NCI-H1092 (cell line): ENCODE measurements at places on chromosomes 7 and 10.

DNA sequence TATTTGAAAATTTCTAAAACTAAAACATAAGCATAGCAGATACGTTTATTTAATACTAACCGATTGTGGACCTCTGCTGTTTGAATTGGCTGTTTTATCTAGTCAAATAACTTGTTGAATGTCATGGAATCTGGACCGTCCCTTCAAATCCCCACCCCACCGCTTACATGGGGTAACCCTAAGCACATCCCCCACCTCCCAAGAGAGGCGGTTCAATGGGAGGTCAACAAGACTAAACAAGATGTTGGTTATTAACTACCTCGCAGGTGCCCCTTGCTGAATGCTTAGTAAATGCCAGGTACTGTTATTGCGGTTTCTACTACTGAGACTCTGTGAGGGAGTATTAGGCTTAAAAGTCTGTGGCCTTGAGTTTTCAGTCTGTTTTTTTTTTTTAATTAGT lies 70.9 kb downstream of the DAGLB start:
- DNase-seq: no peak

DNA sequence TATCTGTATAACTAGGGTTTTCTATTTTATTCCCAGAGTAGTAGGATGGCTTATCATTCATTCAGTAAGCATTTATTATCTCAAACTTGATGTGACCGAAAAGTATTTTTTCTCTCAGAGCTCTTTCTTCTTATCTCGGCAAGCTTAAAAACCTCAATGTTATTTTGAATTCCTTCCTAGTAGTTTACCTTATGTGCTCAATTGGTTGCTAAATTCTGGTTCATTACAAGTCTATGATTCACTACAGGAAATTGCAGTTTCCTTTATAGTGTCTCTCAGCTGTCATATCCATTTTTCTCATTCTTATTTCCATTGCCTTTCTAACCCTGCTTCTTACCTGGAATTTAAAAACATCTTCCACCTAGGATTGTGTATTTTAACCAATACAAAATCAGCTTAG lies 12.6 kb upstream of the ICA1 start:
- no peak for DNase-seq

GRCh38 chr10:182441-183201 lies 47.4 kb downstream of the ZMYND11 start:
- no peak for DNase-seq

- no peak for DNase-seq
These were observed 1.7 kb downstream of the ADAM8 start for GRCh38 chr10:133274751-133275683.

GRCh38 chr10:78972160-78972946 lies 96.4 kb upstream of the ZMIZ1 start:
- no peak for DNase-seq

GRCh38 chr7:131244259-131244852 lies 83.3 kb upstream of the MKLN1 start:
- no peak for DNase-seq

DNA sequence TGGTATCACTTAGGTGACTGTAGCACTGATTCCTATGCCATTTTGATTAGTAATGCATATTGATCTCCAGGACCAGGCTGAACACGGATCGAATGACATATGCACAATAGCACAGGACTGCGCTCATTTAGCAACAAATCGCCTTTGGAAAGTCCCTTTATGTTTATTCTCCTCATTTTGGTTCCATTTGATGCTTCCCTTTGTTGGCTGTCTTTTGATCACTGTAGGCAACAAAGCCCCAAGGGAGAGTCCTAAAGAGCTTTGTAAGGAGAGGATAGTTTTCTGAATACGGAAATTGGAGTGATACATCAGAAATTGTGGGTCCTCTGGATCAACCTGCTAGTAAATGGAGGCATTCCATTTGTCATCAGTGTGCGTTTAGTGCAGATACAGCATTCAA lies 1111.4 kb downstream of the SORCS1 start:
- no peak for DNase-seq

- no peak for DNase-seq
These were observed 30.3 kb upstream of the TRIM24 start for GRCh38 chr7:138429577-138430250.

GRCh38 chr10:121459622-121460453 lies 138.4 kb downstream of the FGFR2 start:
- DNase-seq: no peak

- no peak for DNase-seq
These were observed 5.5 kb downstream of the IL15RA start for GRCh38 chr10:5971886-5972285.

DNA sequence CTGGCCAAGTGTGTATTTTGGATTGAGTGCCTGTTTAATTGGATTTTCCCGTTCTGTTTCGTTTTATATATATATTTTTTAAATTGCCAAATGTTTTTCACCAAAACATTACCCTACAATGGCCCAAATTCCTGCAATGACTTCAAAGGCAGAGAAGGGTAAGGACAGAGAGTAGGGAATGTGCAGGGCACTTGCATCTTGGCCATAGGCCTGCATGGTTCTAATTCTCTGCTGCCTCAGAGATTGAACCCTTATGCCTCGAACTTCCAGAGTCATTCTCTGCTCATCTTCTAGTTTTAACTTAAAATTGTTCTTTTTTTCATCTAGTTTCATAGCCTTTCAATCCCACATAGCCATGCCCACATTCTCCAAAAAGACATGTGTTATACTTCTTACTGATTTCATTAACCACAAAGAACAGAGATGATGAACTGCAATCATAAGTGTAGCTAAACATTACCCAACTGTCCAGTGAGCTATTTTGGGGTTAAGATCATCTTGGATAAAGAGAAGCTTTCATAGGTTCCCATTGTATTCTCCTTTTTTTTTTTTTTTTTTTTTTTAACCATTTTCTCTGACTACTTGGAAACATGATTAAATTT lies 177.6 kb downstream of the PLXDC2 start:
- DNase-seq: no peak

- DNase-seq: no peak
These were observed 523.3 kb downstream of the KCNMA1 start for GRCh38 chr10:77114181-77114821.

DNA sequence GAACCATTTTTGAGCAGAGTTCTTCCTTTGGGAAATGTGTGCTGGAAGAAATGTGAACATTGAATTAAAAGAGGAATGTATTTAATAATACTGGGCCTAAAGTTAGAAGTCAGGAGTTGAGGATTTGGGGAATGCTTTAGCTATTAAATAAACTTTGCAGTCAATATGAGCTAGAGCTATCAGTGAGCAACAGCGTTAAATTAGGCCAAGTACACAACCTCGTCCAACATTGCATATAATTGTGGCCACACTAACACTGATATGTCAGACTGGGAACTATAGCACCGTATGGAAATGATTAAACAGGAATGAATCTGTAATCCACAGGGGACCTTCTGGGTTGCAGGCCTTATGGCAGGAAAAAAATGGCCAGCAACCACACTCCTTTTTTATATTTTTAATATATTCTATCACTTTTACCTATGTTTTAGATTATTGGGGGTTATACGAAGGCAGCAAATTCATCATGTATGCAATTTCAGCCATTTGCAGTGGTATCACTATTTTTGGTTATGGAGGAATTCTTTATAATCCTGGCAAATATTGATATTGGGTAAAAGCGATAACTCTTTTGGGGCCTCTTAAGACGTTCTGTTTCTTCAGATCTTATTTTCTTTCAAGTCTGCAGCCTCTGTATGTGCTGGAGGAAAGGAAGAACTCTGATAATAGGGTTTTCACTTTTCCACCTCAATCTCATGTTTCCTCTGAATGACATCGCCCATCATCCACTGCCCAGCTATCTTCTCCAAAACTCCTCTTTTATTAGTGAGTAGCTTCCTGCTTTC lies 236.3 kb upstream of the PLXDC2 start:
- no peak for DNase-seq

DNA sequence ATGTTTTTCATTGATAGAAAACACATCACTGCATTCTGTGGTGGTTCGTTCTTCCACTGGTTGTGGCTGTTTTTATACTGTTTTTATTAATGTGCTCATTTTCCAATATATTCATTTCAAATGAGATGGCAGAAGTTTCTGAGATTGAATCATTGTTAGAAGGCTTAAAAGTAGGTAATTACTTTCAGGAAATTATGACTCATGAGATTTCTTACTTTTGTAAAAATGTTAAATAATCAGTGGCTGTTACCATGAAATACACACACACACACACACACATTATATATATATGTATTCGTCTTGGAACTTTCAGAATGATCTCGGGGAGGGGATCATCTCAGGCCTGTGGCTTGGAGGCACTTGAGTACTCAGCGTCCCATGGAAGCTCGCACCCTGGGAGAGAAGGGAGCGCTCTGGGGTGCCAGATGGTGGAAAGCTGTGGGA lies 66.1 kb downstream of the ZMYND11 start:
- DNase-seq: no peak

DNA sequence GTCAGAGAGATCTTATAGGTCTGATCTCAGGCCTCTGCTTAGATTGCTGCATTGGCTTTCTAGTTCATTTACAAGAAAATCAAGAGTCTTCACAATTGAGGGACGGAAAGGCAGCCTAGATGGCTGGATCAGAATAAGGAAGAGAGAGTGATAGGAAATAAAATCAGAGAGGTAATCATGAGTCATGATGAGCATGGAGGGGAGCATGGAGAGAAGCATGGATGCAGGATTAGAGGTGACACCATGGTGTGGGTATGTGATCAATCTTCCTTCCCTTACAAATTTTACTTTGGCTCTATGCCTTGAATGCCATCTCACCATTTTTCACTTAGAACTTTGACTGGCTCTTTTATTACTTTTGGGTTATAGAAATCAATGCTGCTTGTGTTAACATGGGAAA lies 1.4 kb downstream of the BCCIP start:
- DNase-seq: no peak

DNA sequence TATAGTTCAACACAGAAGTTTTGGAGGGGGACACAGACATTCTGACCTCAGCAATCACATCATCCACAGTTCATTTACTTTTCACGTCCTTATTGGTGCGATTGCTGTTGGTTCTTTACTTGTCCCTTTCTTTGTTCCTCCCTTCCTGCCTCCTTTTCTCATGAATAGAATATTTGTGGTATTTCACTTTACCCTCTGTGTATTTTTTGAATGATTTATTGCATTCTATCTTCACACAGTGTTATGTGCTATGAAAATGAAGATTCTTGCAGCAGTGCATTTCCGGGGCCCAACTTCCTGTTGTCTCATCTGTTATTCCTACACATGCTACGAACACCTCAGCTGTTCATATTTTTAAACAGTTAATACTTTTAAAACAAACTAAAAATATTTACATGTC lies 179.6 kb downstream of the ZMYND11 start:
- DNase-seq: no peak

DNA sequence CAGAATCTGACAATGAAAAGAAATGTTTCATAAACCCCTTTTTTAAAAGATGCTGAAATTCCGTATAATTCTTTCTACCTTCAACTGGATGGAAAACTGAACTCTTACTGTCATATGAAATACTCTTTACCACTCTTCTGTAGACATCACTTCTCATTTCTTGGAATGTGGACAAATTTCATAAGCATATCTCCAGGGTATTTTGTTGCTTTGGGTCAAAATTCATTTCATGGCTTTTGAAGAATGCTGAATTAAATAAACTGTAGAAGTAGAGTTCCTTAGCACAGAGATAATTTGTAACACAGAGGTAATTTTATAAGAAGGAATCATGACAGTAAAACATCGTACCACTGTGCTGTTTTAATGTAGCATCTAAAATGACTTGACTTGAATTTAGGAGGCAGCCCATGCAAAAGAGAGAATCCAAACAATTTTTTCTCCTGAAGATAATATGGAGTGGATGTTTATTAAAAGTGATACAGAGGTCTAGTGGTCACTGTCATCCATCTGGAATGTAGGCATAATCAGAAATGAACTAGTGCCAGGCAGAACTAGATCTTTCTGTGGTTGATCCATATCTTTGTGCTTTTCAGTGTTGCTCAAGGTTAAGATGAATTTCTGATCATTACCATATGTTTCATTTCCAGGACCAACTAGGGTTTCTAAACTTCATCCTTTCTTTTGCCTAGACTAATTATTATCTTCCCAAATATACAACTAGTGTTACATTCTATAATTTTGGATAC lies 492.0 kb downstream of the KIF20B start:
- DNase-seq: no peak

GRCh38 chr7:141421306-141421705 lies 129.9 kb upstream of the AGK start:
- no peak for DNase-seq

- DNase-seq: no peak
These were observed 505.3 kb downstream of the SORCS3 start for GRCh38 chr10:105146436-105146835.

DNA sequence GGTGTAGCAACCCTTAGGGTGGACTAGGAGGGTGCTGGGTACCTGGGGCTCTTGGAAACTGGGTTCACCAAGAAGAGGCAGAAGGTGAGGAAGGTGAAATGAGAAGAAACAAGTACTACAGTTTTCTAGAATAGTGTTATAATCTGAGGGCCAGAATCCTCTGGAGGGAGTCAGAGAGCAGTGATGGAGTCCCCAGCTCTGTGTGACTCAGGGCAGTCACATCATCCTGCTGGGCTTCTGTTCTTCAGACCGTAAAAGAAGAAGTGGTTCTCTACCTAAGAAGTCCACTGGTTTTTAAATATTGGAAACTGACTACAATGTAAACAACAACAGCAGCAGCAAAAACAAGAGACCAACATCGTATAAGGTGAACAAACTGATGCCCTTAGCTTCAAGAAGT lies 197.3 kb downstream of the PRPF18 start:
- DNase-seq: no peak

DNA sequence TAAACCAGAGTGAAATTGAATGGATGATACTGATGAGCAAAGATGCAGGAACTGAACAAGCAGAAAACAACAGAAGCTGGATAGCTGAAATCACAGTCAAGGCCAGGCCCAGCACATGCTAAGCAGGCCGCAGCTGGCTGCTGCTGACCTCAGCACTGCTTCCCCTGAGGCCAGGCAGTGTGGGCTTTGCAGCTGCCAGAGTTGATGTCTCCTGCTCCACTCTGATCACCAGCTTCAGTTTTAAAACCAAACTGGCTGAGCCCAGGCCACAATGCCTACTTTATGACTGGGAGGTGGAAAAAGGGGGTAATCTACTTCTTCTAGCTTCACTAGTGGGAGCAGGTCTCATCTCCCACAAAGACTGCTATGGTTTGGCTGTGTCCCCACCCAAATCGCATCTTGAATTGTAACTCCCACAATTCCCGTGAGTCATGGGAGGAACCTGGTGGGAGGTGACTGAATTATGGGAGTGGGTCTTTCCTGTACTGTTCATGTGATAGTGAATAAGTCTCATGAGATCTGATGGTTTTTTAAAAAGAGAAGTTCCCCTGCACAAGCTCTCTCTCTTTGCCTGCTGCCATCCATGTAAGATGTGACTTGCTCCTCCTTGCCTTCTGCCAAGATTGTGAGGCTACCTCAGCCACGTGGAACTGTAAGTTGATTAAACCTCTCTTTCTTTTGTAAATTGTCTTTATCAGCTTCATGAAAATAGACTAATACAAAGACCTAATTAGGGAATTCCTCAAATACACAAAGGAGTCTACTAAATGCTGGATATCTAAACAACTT lies 136.4 kb upstream of the ITGB1 start:
- DNase-seq: no peak

- no peak for DNase-seq
These were observed 41.1 kb downstream of the GARS1 start for GRCh38 chr7:30635798-30636197.

- DNase-seq: no peak
These were observed 165.8 kb upstream of the PRSS1 start for GRCh38 chr7:142583446-142583845.

GRCh38 chr7:139982927-139983920 lies 79.5 kb downstream of the PARP12 start:
- DNase-seq: no peak
